ENCODE measurements at places on chromosomes 5 and 9.

GRCh38 chr5:79850316-79850822 is 140.7 kb downstream of the MTX3 start:
- no peak for DNase-seq

- no peak for DNase-seq
Measured at GRCh38 chr5:39367711-39368110, 3.4 kb upstream of the C9 start.

- peak; percentile 77 for DNase-seq
Measured at GRCh38 chr5:143376911-143377813, 26.3 kb downstream of the NR3C1 start.

GRCh38 chr5:176542135-176542595 is 5.0 kb upstream of the RNF44 start:
- no peak for DNase-seq

GRCh38 chr5:139138109-139138508 is 60.1 kb downstream of the SIL1 start:
- DNase-seq = peak; percentile 41

GRCh38 chr5:154513669-154514084 is 35.6 kb upstream of the HAND1 start:
- peak; percentile 58 for DNase-seq

- DNase-seq = no peak
Measured at GRCh38 chr5:995318-995717, 13.3 kb upstream of the NKD2 start.

- no peak for DNase-seq
Measured at GRCh38 chr5:157710431-157710830, 20.8 kb upstream of the THG1L start.

DNA sequence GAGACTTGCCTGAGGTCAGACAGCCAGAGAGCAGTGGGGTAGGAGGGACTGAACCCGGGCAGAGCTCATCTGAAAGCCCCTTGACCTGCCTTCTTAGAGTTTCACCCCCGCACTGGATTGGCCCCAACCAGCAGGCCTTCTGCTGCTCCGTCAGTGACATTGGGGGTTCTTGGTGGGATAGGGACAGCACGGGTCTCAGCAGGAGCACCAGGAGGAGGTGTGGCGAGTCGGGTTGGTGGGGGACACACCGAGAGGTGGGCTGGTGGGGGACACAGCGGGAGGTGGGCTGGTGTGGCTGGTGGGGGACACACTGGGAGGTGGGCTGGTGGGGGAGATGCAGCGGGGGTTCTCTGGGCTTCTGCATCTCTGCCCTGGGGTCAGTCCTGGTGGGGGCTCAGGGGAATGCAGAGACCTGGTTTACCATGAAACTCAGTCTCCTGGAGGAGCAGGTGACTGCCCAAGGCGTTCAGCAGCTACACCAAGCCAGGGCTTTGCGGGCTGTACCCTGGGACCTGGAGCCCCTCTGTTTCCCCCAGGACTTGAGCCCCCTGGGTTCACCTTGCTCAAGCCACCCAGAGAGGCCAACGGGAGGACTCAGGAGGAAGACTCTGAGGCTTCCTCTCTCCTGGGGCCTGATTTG is 28.1 kb upstream of the RNU6ATAC start:
- no peak for DNase-seq

DNA sequence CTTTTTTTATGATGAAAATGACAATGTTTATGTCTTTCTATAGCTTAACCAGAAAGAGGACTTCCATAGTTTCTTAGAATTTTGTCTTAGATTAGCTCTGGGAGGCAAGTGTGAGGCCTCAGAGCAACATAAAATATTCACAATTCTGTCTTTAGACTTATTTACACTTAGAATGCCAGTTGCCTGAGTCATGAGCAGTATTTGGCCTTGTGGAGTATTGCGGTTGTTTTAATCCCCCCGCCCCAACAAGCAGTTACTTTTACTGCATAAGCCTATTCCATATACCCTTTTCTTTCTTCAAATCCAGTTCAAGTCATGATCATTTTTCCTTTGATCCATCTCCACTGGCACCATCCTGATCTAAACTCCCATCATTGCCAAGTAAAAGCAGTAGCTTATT is 198.0 kb upstream of the EGFLAM start:
- no peak for DNase-seq

DNA sequence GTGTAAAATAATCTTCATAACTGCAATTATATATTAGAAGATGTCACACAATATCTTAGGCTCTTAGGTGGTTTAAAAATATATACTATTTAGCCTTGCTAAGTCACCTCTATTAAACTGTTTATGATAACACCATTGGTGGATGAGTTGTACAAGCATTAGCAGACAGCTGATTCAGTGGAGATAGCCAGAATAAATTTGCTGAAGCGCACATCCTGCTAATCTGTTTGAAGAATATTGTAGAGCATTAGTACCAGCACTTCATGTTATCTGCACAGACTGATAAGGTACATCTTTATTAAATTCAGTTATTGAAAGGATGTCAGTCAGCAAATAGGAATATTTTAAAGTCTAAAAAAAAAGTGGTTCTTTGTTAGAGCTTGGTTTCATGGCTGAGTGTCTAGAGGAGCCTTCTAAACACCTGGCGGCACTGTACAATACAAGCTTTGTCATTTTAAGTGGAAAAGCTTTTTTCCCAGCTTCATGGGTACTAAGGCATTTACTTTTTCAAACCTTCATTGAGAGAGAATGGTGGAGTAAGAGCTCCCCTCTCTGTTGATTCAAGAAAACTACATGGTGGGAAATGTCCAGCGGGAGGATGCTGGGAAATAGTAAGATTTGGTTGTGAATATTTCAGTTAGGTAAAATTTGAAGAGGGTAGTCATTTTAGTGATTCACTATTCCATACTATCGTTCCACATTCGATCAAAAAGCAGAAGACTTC is 275.1 kb downstream of the SLF1 start:
- no peak for DNase-seq

- DNase-seq = peak; percentile 25
Measured at GRCh38 chr9:5263351-5264218, 32.4 kb downstream of the INSL4 start.

- DNase-seq = peak; percentile 46
Measured at GRCh38 chr5:144203750-144204596, 33.3 kb downstream of the KCTD16 start.

GRCh38 chr5:124524552-124525232 is 221.7 kb downstream of the ZNF608 start:
- DNase-seq = no peak

DNA sequence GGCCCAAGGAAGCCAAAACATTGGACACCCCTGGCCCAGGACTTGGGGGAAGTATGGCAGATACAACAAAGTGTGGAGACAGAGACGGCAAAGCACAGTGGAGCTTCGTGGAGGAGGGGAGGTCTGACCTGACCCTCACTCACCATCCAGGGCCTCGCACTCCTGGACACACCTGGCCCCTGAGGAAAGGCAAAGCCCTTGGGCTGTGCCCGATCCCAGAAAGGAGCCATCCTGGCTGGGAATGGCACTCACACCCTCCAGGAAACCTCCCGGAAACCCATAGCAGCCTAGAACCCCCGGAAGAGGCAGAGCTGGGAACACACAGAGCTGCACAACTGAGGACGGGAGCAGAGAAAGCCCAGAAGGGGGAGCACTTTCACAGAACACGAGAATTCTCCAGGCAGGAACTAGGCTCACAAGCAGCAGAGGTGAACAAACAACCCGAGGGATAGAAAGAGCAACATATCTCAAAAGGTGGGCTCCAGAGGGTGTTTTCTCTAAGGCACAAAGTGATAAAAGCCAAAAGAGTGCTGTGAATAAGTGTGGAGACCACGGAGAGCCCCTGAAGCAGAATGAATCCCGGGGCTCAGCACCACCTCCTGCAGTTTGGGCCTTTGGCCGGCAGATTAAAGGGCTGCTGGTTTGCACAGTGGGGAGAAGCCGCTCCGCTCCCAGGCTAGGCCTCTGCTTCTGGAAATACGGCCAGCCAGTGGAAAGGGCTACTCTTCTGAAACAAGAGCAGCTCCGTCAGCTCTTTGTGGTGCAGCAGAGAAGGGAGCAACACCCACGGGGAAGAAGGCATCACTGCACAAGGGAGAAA is 108.2 kb downstream of the UBE2R2 start:
- no peak for DNase-seq

DNA sequence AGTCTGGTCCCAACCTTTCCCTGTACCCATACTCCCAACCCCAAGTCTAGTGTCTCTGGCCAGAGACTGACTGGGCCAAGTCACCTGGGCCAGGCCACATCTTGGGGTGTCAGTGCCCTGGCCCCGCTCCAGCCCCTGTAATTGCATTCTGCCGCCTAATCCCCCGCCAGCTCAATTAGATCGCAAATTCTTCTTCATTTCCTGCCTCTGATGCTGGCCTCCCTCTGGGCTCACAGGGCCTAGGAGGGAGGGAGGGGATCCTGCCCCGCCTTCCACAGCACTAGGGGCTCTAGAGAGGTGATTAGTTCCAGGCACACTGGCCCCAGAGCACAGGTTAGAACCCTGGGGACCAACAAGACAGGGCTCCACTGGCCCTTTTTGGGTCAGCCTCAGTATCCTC is 5.5 kb downstream of the CXXC5 start:
- no peak for DNase-seq

GRCh38 chr5:28226407-28226806 is 1188.0 kb upstream of the CDH9 start:
- no peak for DNase-seq

- DNase-seq = no peak
Measured at GRCh38 chr9:69322256-69322655, 2.8 kb upstream of the ENTREP1 start.

DNA sequence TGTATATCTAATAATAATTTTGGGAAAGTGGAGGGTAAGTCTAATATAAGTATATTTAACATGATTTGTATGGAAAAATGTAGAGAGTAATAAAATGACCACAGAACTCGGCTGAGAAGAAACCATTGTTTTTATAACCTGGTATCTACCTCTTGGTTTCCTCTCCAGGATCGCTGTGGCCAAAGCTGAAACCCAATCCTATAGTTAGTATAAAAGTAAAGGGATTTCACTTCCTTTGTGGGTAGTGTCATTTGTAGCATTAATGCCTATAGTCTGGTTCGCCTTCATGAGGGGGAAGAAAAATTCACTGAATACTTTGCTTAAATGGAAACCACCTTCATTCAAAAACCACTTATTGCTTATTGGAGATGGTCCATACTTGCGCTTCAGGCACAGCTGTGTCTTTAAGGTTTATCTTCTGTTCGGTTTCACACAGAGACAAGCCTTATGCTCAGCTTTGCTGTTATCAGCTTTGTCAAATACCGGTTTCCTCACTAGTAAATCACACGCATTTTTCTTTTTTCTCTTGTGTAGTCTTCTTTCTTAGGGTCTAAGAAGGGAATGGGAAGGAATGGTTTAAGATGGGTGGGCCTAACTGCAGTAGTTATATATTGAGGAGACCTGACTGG is 12.1 kb downstream of the PIK3R1 start:
- no peak for DNase-seq

DNA sequence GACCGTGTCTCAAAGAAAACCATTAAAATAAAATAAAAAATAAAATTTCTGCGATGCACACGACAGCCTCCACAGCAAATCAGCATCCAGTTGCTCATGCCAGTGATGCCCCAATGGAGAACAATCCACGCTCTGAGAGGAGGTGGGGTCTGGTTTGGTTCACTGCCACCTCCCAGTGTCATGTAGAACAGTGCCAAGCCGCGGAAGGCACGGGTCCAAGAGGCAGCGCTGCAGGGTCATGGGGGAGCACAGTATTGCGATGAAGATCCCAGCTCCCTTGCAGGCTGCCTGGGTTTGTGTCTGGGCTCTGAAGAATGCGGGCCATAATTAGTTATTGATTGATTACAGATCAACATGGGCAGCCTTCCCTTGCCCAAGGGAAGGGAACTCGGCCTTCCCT is 6.1 kb upstream of the CACFD1 start:
- DNase-seq = no peak

DNA sequence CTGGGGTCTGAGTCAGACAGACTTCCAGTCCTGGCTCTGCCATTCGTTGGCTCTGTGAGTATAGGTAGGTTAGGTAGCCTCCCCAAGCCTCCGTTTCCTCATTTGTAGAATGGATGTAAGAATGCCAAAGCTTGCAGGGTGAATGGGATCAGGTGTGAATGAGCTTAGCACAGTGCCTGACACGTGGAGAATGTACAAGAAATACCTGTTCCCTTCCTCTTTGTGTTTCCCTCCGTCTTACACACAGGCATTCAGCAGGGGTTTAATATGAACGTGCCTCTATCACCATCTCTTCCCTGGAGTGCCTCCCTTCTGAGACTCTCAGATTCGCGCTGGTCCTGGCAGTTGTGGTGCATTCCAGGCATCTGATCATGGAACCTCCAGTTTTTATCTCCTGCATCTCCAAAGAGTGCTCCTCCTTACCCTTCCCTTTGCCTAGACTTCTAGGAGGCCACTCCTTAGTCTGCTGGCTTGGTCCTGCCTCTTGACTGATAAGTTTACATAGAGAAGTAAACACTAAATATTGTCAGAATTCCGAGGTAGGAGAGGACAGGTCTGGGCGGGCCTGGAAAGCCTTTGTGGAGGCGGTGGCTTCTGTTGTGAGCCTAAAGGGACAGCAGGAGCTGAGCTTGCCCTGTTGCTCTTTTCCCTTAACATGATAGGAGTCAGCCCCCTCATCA is 199.4 kb downstream of the AOPEP start:
- no peak for DNase-seq

DNA sequence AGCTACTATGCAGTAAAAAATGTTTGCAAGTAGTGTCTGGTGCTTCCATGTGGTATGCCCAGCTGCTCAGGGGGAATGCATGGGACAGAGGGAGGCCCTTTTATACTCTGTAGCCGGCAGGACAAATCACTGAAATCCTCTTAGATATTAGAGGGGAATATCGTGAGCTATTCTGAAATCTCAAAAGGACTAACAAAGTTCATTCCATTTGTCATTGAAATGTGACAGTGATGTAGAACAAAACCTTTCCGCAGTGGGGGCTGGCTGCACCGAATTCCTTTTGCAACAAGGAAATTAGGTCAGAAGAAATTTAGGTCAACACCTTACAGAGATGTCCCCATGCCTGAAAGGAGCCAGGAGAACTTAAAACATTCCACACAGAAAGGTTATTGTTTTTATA is 72.4 kb upstream of the MEF2C start:
- DNase-seq = no peak

DNA sequence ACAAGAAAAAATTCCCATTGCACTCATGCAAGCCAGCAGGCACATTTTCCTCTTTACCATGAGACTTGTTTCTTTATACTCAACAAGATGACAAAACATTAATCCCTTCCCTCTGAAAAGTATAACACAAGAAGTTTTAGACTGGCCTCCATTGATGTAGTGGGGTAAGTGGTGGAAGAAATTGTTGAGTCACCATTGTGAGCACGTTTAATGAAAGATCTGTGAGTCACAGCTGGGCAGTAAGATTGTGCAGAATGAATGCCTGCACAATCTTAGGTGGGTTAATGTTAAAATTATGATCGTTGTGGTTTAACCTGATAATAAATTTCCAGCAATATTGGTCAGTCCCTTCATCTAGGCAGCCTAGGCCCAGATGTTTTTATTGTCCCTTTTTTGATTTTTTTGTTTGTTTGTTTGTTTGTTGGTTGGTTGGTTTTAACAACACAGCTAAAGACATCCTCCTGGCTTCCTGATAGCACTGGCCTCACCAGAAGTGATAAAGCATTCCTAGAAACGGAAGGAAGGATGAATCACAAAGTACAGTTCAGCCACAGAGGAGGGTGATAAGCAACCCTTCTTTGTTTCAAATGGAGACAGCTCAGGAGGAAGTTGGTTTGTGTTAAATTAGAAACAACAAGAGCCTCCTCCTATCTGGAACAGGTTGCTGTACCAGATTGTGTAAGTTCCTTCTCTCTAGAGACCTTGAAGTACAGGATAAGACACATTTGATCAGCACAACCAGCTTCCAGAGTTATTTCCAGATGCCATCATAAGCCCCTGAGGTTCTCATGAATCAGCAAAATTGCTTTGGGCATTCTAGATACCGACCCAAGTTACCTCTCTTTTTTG is 40.3 kb downstream of the SLC24A2 start:
- DNase-seq = peak; percentile 48

Data from mammary epithelial cell (primary cell).